BJ (cell line): ENCODE measurements at places on chromosomes 7 and 10. TPM values are rescaled to one million over a fixed set of nuclear protein-coding genes. Genes with fewer than 3 reads are reported as not detected.

Gene UCN3
- not detected in 2 replicates for polyA plus RNA-seq

DNA sequence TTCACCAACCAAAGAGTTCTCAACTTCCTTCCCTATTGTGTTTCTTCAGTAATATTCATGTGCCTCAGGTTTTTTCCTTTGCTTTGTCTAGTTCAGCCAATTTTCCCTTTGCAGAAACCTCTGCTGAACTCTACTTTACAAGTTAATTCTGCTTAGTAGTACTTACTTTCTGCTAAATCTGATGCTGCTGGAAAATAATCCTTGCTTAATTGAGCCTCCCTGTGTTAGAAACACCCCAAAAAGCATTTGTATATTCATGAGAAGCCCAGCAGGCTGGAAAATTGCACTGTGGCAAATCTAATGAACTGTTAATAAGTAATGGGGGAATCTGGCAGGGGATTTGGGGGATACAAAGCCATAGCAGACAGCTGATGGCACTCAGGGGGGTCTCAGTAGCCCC, 78.5 kb downstream of the CDCA7L start:
- no peak for DNase-seq

Gene MSMB
- polyA plus RNA-seq = not detected in 2 replicates

DNA sequence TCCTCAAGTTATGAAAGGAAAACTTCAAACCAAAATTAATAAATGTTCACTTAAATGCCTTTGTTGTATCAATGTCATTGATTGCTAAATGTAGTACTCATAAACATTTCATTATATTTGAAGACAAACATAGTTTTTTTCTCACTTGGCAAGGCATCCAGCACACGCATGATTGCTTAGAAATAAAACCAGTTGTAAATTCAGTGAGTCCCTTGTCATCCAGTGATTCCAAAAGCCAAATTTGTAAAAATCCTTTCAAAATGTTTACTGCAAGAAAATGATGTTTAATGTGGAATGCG, 6.1 kb upstream of the NEURL1 start:
- no peak for DNase-seq

DNA sequence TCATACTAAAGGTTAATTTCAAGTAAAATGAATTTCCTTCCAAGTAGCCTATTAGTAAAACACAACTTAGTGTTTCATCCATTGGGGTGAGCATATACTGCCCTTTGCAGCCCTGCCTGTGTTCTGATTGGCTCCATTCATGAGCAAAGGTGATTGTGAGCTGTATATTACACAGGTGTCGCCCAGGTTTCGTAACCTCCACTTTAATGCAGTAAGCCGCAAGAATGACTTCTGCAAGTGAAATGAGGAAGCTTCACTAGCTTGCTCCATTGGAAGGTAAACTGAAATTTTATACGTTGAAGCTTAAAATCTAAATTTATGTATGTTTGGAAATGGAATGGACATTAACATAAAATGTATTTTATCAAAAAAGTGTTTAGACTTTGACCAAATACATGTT, 24.4 kb downstream of the MTURN start:
- no peak for DNase-seq
